Activated CD4-positive, CD25-positive, alpha-beta regulatory T cell (primary cell): ENCODE measurements at places on chromosomes 1 and 21.

GRCh38 chr1:54096227-54096876 is 42.9 kb downstream of the TCEANC2 start:
- DNase-seq: no peak

DNA sequence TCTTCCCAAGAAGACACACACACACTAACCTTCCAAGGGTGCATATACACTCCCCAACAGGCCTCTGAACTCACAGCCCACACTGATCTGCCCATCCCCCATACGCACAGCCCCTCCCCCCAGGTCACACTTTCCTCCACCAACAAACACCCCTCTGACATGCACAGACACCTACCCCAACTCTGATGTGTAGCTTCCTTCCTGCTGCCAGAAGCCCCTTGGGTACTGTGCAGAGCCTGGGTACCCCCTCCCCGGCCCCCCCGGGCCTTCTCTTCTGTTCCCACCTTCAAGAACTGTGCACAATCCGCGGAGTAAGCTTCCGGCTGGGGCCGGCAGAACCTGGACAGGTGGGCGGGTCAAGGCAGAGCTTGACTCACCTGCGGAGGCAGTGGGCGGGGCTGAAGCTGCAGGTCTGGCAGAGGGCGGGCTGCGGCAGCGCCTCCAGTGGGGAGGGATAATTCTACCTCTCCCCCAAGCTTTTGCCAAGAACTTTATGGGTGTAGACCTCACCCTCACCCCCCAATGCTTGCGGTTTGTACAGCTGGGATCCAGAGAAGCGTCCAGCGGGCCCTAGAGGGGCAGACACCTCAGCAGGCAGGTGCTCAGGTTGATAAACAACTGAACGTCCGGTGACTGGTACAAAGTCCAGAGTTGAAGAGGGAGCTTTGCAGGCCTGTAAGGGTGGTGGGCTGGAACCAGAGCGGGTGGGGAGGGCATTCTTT is at the start of gene C1orf210:
TSS of gene C1orf210 (minus strand) at position 313 of the 722 bp plus-strand sequence. CDS start 2,311 bp downstream, outside the sequence.
- no peak for DNase-seq

DNA sequence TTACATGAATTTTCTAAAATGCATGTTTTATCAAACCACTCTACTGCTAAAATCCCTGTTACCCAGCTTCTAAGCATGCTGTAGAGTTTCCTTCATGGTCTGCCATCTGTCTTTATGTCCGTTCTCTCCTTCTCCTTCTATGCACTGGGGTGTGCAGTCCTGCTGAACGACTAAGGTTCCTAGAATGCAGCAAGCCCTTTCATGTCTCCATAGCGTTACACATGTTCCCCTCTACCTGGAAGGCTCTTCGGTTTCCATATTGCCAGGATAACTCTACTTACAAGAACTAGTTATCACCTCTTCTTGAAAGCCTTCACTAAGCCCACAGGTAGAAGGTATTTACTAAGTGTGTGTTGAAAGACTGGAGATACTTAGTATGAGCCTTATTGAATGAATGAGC is 22.2 kb downstream of the DNM3 start:
- no peak for DNase-seq

- no peak for DNase-seq
These were observed 58.1 kb downstream of the CASZ1 start for GRCh38 chr1:10738061-10739058.

DNA sequence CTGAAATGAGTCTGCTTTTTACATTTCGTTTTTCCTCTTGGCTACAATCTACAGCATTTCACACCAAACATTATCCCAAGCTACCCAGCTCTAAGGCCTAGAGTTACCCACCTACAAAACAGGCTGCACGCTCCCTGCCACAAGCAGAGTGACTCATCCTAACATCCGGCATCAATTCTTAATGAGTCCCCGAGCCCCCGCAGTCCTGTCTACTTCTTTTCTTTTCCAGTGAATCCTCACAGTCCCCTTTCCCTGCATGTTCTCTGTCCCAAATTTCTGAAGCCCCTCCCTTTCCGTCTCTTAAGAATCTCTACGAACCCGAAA is 650 bp downstream of the PCNX2 start:
- DNase-seq: no peak

DNA sequence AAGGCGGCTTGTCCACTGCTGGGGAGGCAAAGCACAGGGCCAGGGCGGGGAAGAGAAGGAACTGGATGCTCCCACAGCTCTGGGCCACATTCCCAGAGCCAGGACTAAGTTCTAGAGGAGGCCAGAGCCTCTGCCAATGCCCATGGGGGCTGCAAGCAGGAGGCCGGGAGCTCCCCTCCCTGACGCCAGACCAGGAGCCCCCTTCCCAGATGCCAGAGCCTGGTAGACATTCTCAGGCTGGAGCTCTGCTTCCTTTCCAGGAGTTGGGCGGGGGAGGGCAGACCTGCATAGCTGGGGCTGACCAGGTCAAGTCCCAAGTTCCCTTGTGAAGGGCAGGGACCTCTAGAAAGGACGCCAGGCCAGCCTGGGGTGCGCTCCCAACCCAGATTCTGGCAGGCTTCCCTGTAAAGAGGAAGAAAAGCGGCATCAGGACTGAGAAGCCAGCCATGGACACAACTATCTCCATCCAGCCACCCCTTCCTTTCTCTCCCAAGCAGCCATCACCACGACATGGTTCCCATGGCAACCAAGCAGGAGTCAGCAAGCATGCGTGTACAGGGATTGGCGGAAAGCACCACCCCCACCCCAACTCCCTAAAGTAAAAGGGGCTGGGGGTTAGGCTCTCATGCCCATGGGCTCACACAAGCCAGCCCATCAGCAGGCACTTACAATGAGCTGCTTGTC is 13.4 kb downstream of the KIF21B start:
- no peak for DNase-seq

DNA sequence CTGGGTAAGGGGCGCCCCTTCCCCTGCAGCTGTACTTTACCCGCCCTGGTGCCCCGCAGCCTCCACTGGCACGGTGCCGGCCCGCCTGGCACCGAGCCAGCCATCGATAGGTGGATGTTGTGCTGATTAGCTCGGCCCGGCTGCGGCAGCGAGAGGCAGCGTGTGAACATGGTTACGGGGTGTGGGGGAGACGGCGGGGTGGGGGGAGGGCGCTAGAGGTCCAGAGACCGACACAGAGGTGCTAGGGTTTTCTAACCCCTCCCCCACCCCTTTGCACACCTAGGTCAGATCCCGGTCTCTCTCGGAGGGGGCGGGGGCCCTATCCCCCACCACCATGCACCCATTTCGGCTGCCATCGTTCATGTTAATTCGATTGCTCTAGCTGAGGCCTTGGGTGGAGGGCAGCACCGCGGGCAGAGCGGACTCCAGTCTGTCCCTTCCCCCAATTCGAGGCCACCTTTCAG is 6.7 kb downstream of the EFNA4 start:
- DNase-seq: no peak

GRCh38 chr1:158068918-158069317 is 75.5 kb downstream of the KIRREL1 start:
- DNase-seq: no peak

DNA sequence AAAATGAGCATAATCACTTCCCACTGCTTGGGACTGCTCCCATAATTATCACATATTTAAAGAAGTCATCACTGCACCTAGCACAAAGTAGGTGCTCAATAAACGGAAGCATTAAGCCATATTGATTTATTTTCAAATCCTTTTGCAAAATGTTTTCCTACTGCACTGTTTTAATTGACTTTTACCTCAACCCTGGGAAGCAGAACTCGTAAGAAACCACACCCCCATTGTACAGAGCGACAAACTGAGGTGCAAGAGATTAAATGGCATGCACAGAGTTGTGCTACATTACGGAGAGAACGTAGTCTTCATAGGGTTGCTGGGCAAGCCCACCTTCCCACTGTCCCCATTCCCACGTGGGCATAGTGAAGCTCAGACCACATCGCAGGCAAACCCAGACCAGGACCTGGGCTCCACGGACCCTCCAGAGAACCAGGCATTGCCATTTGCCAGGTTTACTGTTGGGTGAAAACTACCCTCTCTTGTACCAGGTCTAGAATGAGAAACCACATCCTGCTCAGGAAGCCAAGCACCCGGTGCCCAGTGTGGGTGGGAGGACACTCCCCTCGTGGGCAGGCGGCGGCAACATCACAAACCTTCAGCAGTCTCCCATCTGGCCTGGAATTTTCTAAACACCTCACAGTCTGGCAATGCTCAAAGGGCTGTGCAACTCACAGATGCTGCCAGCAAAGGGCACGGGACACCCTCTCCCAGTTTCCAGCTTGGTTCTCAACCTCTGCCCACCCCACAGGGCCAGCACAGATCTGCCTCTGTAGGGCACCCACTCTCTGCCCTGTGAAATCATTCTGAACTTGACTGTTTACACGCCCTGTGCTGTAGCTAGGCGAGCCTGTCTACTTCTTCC is 8.2 kb downstream of the IFFO2 start:
- DNase-seq: peak; percentile 17

- DNase-seq: no peak
These were observed 82.7 kb downstream of the HLCS start for GRCh38 chr21:36883532-36884486.

DNA sequence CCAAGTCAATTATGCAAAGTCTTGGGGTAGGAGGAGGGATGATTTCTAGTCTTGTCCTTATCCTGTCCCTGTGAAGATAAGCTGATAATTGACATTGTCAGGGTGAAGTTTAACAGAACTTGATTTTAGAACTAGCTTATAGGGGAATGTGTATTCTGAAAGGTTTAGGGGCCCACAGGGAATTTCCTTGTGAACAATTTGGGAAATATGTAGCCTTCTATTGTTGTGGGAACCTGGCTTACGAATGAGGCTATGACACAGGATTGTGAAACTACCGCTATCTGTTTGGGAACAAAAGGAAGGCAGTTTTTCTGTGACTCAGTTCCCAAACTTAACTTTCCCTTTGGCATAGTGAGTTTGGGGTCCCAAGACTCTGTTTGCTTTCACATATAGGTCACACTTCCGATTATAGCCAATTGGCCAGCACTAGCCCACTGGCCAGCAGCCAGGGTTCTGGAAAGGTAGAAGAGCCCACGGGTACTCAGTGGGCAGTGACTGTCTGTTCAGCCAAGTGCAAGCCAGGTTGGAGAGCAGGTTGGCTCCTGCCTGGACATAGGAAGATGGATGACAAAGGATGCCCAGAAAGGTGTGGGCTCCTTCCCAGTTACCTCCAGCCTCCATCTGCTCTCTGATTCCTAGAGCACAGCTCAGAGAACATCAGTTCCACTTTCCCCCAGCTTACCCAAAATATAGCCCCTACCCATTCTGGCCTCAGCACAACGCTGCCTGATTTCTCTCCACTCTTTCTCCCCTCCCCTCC is 35.5 kb downstream of the H3-3A start:
- DNase-seq: no peak

- DNase-seq: peak; percentile 58
These were observed 6.9 kb upstream of the CAMK1G start for GRCh38 chr1:209576392-209577197.
